ENCODE measurements at places on chromosomes 2 and 18.

DNA sequence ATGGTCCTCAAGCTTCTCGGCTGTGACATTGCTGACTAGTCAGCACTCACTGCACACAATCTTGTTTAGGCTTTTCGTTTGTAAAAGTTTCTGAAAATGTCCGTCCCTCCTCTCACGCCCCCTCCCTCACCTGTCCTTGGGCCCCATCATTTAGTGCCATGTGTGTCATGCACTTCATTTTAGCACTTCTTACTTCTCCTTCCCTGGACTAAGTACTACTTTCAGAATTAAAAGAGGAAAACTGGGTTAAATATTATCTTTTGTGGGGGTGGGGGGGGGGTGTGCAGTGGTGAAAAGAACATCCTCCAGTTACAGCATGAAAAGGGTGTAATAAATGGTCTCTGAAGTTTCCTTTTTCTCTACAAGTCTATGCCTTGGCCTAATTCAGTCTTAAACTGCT lies 182.0 kb upstream of the SP5 start:
- no peak for DNase-seq

GRCh38 chr2:177666408-177666807 lies 273.8 kb downstream of the AGPS start:
- DNase-seq, result no peak

DNA sequence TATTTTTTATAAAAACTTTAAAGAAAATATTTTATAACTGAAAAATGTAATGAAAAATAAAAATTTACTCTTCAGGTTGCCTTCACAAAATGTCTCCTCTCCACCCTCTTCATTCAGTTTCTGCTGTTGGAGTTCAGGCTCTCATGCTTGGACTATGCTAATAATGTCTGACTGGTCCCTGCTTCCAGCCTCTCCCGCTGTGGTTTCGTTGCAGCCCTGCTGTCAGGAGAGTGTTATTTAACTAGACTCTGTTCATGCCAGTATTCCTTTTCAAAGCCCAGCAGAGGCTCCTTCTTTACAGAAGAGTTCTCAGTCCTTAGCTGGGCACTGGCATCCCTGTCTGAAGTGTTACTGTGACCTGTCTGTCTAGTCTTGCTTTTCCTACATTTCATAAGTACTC lies 40.4 kb downstream of the CLIP4 start:
- no peak for DNase-seq

DNA sequence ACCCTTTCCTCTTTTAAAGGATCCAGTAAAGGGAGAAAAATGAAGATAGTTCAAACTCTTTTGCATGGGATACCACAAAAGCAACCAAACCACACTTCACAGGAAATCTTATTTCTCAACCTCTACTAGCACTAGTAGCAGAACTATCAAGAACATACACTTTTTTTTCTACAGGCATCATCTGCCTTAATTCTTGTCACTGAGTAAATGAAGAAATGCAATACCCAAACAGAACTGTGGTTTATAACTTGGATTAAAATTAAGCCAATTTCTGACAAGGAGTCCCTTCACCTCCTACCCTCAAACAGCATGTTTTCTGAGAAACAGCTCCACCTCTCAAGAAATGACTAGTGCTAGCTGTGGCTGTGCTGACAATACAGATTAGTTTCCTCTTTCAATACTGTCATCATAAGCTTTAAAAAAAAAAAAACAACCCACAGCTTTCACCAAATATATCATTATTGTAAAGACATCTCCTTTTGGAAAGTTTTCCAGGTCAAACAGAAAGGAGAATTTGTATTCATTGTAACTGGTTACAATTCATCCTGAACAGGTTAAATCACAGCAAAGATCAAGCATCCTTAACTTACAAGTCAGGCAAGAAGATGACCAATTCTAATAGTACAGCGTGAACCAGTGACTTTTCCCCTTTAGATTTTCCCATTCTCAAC lies 44.4 kb downstream of the PTPN2 start:
- DNase-seq, result no peak

DNA sequence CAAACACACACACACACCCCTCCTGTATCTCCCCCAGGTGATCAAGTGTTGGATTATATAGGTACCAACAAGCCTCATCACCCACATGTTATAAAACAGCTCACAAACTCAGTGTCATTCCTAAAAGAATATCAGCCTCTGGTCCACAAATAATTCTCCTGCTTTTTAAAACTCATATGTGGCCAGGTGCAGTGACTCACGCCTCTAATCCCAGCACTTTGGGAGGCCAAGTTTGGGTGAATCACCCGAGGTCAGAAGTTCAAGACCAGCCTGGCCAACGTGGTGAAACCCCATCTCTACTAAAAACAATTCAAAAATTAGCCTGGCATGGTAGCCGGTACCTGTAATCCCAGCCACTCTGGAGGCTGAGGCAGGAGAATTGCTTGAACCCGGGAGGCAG lies 87.8 kb downstream of the LRATD1 start:
- DNase-seq, result no peak

DNA sequence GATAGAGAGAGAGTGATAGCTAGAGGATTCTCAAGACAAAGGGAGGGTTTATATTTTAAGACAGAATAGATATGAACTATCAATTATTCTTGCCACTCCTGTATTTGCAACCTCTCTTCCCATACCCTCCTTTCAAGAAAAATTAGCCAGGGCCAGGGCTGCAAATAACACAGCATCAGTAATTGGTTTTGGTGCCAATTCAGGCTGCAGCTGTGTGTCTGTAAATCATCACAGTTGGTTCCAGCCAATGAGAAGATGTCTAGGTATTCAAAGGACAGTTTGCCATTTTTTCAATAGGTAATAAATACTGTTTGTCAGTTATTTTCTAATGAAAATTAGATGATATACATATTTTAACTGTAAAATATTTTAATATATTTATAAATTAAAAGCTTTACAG lies 73.5 kb downstream of the WDPCP start:
- no peak for DNase-seq

All from NCI-H187 treated with DMSO at 0.1 percent for 48 hours (cell line).